ENCODE measurements at places on chromosomes 6 and 20.

GRCh38 chr6:135748189-135748588 is 103.3 kb upstream of the PDE7B start:
- DNase-seq: no peak

GRCh38 chr6:148907573-148907972 is 160.7 kb downstream of the UST start:
- no peak for DNase-seq

DNA sequence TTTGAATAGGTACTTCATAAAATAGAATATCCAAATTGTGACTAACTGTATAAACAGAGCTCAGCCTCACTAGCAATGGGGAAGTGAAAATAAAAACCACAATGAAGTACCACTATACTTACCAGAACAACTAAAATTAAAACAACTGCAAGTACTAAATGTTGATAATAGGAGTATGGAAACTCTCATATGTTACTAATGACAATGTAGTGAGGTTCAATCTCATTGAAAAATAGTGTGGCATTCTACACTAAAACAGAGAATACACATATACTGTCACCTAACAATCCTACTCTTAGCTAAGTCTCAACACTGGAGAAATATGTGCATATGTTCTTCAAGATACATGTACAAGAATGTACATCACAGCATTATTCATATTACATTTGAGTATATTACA is 132.0 kb upstream of the CARMIL1 start:
- DNase-seq: no peak

GRCh38 chr20:47438464-47439381 is 63.0 kb upstream of the NCOA3 start:
- DNase-seq: no peak

GRCh38 chr6:155085582-155086257 is 90.6 kb downstream of the TIAM2 start:
- no peak for DNase-seq

GRCh38 chr6:128885381-128885780 is 2.4 kb downstream of the LAMA2 start:
- no peak for DNase-seq

GRCh38 chr6:170047823-170048222 is 243.1 kb downstream of the DLL1 start:
- no peak for DNase-seq

GRCh38 chr6:46014046-46014445 is 1.6 kb downstream of the CLIC5 start:
- no peak for DNase-seq

- no peak for DNase-seq
These were observed 691 bp upstream of the ANGPT4 start for GRCh38 chr20:916825-917224.

DNA sequence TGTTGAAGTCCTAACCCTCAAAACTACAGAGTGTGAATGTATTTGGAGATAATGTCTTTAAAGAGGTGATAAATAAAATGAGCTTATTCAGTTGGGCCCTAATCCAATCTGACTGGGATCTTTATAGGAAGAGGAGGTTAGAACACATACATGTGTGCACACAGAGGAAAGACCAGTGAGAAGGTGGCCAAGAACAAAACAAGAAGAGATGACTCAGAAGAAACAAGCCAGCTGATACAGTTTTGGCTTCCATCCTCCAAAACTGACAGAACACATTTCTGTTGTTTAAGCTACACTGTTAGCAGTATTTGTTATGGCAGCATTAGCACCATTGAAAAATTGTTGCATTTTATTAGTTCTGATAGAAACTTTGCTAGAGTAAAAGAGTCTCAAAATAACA is 609.3 kb upstream of the IMPG1 start:
- no peak for DNase-seq

DNA sequence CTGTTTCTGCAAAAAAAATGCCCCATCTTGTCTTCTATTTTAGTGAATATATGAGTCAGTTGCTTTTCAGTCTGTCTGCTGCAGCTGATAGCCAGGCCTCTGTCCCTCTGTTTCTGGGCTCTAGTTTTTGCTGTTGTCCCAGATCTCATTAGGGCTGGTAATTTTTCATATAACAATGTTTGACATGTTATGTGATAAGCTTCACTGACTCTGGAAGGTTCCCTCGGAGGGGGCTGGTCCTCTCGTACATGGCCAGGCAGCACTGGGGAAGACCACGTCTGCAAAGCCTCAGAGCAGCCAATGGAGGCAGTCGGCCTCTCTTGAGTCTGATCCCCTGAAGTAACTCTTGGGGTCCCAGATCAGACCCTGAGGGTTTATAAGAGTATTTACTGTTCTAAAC is 223.8 kb downstream of the THBS2 start:
- DNase-seq: no peak

- no peak for DNase-seq
These were observed 25.7 kb downstream of the FRMD1 start for GRCh38 chr6:168053086-168053956.

DNA sequence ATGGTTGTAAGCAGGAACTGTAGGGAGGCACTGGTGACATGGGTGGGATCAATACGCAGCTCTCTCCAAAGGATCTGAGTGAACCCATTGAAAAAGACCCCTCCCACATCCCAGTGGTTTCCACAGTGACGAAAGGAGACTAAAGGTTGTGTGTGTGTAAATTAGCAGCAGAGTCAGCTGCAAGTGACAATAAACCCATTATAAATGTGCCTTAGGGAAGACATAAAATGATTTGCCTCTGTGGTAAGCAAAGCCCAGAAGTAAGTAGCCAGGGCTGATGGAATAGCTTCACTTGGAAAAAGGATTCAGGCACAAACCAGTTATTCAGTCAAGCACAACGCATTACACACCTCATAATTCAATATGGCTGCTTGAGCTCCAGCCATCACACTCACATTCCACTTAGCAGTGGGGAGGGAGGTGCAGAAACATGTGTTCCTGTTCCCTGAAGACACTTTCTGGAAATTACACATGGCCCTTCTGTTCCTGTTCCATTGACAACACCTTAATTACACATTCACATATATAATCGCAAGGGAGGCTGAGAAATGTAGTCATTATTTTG is 231.4 kb downstream of the PREX1 start:
- no peak for DNase-seq

DNA sequence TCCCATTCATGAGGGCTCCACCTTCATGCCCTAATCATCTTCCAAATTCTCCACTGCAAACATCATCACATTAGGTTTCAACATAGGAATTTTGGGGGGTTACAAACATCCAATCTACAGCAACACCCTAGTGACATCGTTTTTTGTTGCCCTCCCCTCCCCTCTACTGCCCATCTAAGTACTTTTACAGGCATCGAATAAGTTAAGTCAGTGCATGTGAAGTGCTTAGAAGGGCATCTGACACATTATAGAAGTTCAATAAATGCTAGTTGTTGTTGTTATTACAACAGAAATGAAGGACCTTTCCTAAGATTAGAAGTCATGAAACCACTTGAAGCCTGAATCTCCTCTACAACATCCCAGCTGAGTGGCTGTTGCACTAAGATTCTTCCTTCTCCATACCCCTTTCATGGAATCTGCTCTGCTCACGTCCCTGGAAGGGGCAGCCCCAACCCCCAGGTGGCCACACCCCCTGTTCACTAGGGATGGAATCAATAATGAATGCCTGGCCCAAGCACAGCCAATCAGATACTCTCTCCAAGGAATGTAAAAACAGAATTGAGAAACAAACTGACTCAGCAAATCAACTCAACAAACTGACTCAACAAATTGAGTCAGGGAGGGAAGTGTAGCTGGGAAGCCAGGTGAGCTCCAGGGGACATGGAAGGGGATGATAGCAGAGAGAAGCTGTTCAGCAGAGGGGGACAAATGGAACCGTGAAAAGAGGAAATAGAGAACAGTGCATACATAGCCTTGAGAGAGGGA is 3.9 kb upstream of the LRP11 start:
- no peak for DNase-seq

DNA sequence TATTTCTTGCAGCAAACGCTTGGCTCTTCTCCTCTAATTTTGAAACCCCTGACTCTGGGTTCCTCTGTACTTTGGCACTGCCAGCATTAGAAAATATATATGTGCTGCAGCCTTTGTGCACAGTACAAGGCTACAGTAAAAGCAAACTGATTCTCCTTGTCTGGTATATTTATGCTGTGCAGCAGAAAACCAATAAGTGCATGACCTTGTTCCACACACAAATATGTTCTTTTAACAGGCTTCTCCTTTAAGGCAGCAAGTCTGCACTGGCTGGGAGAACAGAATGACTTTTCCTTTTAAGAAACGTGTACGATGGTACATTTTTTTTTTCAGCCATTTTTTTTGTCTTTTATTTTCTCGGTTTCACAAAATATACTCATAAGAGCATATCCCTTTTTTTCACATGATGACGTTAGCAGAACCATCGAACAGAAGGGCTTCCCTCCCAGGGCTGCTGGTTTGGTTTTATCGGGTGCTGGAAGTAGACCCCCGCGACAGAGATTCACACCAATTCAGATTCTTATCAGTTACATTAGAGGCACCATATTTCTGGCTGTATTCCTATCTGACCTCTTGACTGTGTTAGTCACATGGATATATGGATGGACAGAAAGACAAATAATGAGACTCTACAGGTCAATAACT is 129.9 kb upstream of the ARID1B start:
- DNase-seq: no peak

- no peak for DNase-seq
These were observed 38.6 kb downstream of the HEBP2 start for GRCh38 chr6:138442663-138443062.

GRCh38 chr6:130975325-130975724 is 87.7 kb downstream of the EPB41L2 start:
- no peak for DNase-seq

GRCh38 chr6:142846459-142846831 is 98.5 kb downstream of the HIVEP2 start:
- no peak for DNase-seq

GRCh38 chr20:50133474-50134217 is 19.9 kb downstream of the PEDS1 start:
- no peak for DNase-seq

- no peak for DNase-seq
These were observed 4.5 kb upstream of the SIRPA start for GRCh38 chr20:1890469-1891262.

GRCh38 chr20:31706607-31707257 is 15.9 kb downstream of the BCL2L1 start:
- no peak for DNase-seq

DNA sequence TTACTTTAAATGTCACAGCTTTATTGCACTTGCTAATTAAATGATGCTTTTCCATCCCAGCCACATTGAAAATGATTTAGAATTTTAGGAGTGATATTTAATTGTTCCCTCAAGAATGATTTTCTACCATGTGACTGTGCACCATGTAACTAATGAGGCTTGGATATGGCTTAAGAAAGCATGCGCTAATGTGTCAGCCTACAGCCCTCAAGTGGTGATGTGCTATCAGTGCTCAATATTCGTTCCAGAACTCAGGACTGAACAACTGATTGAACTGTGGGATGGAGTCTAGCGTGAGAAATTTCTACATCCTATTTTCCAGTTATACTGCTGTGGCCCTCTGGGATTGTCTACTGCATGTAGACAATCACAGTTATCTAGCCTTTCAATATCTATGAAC is 71.5 kb downstream of the PKIB start:
- DNase-seq: no peak

DNA sequence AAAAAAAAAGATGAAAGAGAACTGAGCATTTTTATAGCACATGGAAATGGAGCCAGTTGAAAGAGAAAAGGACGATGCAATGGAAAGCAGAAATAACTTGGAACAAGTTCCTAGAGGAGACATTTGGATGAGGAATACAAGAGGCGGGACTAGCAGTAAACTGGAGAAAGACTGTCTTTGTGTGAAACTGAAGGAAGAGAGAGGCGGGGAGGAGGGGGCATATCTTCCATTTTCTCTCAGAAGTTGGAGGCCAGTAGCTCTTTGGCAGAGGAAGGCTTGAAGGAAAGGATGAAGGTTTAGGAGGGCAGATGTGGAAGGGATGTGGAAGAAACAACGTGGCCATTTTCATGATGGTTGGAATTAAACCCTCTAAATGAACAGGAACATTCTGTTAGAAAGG is 33.0 kb upstream of the ADGRF1 start:
- no peak for DNase-seq

DNA sequence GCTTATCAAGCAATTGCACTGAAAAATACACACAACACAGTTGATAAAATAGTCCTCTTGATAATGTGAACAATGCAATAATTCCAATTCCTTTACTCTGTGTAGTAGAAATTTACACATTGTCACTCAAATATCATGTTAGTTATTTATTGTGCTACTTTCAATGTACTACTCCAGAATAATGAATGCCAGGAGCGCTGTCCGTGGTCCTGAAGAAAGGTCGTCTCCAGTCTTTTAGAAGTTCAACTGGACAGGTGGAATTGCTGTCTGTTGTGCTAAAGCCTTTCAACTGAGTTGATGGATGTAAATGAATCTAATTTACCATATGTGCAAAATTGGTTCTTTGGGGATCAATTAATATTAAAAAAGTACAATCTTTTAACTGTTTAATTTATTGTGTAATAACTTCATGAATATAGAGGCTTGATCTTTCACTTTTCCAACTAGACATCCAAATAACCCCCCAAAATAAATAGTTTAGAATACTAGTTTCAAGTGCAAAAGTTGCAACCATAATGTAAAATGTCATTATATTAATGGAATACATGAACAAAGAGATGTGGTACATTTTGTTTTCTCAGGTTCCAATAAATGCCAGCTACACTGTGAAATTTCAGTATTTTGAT is 3.2 kb downstream of the GRIK2 start:
- DNase-seq: no peak

DNA sequence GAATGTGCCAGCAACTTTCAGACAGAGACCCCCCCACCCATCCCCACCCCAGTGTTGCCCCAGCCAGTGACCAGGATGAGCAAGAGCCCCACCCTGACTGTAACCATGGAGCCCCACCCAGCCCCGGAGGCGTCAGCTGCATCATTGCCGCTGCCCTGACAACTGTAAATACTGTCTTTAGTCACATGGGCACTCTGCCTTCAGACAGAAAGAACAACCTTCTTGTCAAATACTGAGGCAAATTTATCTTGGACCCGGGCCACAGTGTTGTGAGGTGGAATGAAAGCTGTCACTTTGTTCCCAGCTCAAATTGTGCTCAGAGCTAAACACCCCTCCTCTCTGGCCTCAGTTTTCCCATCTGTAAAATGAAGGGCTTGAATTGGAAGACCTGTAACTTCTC is 23.7 kb downstream of the MOCS3 start:
- no peak for DNase-seq

GRCh38 chr6:114144887-114145851 is 174.2 kb upstream of the HDAC2 start:
- DNase-seq: no peak

DNA sequence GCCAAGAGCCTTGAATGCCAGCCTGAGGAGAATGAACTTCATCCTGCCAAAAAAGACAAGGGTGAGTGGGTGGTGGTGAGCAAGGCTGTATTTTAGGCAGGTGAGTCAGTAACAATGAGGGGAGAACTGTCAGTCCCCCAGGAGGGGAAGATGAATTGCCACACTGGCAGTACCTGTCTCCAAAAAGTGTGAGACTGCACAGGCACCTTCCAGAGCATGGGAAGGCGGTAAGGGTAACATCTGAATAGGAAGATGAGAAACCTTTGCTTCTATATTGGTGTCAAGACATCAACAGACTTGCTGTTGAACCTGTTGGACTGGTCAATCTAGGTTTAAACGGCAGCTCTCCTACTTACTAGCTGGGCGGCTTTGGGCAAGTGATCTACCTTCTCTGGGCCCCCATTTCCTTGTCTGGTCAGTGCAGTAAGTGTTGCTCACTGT is 30.9 kb downstream of the STK35 start:
- DNase-seq: no peak

- DNase-seq: no peak
These were observed 70.2 kb upstream of the TBC1D7 start for GRCh38 chr6:13398421-13398994.

Measured in stimulated activated CD8-positive, alpha-beta memory T cell treated with anti-CD3 and anti-CD28 coated beads, Interleukin-4, amount 100 ng/mL, for 1 hour (primary cell).